ENCODE measurements at places on chromosomes 2 and 18.

GRCh38 chr2:71895320-71896161 is 252.1 kb downstream of the CYP26B1 start:
- no peak for DNase-seq

DNA sequence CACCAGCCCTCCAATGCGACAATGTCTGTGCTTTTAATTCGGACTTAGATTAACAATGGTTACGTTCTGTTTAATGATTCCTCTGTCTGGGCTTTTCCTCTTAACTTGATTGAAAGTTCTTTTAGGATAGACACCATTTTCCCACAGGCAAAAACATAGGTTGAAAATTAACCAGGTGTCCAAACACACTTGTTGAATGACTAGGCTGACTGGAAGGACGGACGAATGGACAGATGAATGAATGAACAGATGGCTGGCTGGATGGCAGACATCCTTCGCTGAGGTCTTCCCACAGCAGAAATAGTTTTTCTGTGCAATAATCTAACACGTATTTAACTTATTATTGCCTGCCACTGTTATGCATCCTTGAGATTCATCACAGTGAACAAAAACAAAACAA is 298.8 kb downstream of the SRBD1 start:
- DNase-seq: no peak

DNA sequence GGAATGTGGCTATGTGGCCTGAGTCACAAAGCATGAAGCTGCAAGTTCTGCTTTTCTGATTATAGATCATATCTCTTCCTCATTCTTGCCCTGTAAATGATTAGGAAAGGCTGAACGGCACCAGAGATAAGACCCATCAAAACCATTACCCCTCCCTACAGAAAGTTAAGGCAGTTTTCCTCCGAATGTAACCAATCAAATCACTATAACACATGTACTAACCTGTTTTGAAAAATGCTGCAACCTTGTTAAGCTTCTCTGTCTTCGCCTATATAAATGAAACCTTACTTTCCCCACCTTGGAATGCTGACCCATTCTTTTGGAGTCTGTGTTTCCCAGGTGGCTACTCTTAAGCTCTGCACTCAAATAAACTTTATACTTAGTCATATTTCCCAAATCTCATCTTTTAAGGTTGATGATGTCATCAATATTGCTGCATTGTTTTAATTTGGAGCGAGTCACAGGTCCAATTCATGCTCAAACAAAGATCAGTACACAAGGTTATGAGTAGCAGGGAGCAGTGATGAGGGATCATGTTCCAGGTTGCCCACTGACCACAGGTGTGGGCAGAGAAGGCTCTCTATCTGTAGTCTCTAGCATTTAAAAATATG is 662.3 kb downstream of the IRS1 start:
- DNase-seq: peak; percentile 88

DNA sequence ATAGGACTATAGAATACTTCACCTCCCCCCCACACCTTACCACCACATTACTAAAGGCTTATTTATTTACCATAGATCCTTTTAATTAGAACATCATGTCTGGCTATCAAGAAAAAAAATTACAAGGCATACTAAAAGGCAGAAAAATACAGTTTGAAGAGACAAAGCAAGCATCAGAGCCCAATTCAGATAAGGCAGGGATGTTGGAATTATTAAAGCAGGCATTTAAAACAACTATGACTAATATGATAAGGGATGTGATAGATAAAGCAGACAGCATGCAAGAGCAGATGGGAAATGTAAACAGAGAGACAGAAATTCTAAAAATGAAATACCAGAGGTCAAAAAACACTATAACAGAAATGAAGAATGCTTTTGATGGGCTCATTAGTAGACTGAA is 55.4 kb upstream of the SMIM21 start:
- no peak for DNase-seq

- DNase-seq: peak; percentile 96
Observed at GRCh38 chr2:177908182-177908581, 164.4 kb downstream of the PDE11A start.

- DNase-seq: no peak
Observed at GRCh38 chr2:113213061-113213930, 39.5 kb downstream of the PSD4 start.

GRCh38 chr2:224894356-224894755 is 147.9 kb downstream of the DOCK10 start:
- peak; percentile 92 for DNase-seq

DNA sequence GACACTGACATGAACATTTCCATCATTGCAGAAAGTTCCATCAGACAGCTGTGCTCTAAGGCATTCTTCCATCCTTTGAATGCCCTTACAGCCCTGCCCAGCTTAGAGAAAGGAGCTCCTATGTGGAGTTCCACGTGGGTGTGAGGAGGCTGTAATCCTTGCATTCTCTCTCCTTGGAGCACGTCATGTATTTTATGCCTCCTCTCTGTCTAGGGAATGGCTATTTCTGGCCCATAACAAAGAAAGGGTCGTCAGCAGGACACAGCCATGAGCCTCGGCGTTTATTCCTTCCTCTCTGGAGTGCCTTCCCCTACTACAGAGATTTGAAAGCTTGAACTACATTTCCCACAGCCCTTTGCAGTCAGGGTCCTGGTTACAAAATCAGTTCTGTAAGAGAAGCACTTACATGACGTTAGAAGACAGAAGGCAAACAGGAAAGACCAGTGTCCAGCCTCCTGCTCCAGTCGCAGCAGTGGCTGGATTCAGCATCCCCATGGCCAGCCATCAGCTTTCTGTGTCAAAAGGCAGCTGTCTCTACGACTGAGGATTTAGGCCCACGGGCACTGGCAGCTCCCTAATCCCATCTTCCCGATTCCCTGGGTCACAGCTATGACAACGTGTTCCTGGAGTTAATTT is 234.9 kb downstream of the TFCP2L1 start:
- no peak for DNase-seq

- DNase-seq: no peak
Observed at GRCh38 chr2:229802785-229803184, 88.4 kb upstream of the DNER start.

DNA sequence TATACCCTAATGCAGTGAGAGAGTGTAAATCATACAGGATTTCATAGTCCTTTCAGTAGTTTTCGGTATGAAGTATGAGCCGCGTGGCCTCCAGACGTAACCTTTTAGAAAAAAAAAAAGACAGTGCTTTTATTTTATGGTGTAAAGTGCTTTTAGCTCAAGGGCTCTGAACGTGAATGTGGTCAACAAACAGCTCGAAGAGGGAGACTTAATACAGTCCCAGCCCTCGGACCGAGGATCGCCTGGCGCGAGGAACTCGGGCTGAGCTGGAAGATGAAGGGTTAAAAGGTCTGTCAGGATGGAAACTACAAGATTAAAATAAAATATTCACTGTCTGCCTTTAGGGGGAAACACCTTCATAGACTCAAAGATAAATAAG is 4.0 kb upstream of the BCL11A start:
- DNase-seq: peak; percentile 54

DNA sequence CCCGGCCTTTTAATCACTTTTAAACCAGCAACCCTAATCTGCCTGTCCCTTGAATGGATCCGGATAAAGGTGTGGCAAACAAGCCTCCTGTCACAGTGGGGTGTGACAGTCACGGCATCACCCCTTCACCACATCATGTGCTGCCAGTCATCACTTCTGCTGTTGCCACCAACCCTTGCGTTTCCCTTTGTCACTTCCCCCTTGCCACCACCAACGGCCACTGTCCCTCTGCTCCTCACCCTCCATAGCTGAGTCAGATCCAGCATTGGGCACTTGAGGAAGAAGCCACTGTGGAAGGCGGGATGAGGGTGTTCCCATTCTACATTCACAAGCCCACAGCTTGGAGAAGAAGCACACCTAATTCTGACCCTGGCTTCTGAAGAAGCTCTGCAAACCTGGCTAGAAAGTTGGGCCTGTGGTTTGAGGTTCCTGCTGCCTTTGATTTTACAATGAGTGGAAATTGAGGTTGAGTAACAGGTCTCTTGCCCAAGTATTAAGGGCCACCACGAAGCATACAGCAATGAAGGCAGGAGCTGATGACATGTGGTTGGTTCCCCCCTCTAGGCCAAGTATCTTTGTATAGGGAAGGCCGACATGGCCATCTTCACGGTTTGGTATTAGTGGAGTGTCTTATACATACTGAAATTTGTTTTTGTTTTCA is 22.9 kb upstream of the DARS1 start:
- peak; percentile 99 for DNase-seq

DNA sequence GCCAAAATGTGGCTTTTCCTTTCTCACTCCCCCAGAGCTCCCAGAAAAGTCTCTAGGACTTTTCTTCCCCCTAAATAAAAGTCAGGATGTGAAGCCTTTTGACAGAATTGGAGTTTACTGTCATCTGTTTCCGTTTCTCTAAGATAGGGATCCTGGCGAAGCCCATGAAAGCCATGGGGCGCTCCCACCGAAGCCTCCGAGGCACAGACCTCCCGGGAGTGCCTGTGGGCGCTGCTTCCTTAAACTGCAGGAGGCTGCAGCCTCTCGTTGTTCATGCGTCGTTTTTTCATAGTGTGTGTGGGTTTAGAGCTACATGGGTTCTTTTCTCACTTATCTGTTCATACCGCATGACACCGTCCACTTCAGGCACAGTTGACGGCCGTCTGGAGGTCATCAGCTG is 56.8 kb downstream of the ASAP2 start:
- DNase-seq: peak; percentile 52

DNA sequence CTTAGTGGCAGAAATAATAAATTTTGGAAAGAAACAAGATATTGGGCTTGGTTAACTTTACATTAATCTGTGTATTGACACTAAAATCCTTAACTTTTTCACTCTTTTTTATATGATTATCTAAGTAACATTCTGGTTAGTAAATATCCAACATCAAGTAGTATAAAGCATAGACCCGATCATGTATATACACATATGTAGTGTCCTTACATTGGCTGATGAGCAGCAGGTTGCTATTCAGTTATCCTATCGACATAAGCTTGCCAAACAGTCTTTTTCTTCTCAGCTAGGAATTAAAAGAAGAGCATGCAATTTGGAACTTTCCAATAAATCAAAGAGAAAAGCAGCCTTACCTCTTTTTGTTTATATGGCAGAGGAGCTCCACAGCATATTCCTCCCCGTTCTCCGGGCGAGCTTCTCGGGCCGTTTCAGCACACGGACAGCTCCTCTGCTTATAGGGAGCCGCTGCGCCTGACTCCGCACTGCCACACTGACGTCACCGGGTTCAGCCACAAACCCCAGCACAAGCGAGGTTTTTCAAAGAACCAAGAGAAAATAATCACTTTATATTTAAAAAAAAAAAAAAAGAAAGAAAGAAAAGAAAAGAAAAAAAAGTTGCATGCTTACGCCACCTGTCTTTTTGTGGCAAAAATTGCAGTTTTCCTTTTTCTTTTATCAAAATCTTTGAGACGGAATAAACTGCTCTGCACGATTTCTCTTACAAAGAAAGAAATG is at the start of gene SCG2:
Gene SCG2 (minus strand): TSS at position 430 of the 735 bp plus-strand sequence. CDS start 3,079 bp downstream, outside the sequence.
- peak; percentile 60 for DNase-seq

DNA sequence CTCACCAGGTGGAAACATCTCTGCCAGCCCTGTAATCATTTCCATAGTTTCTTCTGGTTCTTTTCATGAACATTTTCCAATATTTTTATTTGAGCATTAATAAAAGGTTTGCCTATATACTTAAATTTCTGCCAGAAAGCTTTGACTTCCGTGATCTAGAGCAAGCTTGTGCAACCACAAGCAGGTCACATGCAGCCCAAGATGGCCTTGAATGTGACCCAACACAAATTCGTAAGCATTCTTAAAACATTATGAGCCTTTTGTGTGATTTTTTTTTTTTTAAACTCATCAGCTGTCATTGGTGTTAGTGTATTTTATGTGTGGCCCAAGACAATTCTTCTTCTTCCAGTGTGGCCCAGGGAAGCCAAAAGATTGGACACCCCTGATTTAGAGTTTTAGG is 51.6 kb downstream of the NEDD4L start:
- no peak for DNase-seq

DNA sequence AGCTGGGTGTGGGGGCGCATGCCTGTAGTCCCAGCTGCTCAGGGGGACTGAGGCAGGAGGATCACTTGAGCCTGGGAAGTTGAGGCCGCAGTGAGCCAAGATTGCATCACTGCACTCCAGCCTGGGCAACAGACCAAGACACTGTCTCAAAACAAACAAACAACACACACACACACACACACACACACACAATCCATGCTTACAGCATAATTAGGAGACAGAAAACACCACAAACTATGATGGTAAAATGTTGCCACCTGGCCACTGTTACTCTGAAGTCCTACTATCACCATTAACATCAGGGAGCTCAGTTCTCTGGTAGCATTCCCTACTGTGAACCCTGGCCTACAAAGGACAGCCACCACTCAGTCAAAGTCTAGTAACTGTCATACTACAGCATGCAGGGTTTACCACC is 18.3 kb downstream of the DNPEP start:
- no peak for DNase-seq

GRCh38 chr2:47520825-47521665 is 118.1 kb downstream of the MSH2 start:
- peak; percentile 89 for DNase-seq

GRCh38 chr2:238104691-238105371 is 4.7 kb downstream of the ESPNL start:
- DNase-seq: no peak

GRCh38 chr2:167784084-167784425 is 463.3 kb downstream of the STK39 start:
- no peak for DNase-seq

DNA sequence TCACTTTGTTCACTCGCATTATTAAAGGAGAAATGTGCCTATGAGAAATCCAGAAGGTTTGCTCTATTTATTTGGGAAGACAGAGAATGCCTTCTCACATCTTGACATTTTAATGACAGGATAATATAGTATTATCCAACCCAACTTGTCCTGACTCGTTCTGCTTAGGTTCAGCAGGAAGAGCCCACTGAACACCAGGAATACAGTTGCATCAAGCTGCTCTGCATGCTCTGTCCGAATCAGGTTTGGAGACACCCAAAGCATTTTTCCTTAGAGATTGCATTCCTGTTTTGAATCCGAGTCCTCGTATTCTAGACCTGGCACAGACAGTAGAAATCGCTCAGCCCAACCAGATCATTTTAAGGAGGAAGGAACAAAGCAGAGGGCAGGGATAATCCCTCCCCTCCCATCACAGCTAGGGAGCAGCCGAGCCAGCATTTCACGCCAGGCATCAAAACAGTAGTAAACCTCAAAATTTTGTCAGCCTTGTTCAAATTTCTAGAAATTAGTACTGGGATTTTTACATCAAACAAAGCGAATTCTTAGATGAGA is 837.4 kb upstream of the ID2 start:
- DNase-seq: no peak

GRCh38 chr2:216765761-216766262 is 70.5 kb upstream of the IGFBP5 start:
- DNase-seq: peak; percentile 65

- DNase-seq: no peak
Observed at GRCh38 chr2:237604391-237604790, 13.9 kb upstream of the RAB17 start.
